Stimulated activated CD4-positive, alpha-beta T cell treated with anti-CD3 and anti-CD28 coated beads, Interleukin-2, amount 100 ng/mL, for 48 hours (primary cell): ENCODE measurements at places on chromosomes 4 and X.

DNA sequence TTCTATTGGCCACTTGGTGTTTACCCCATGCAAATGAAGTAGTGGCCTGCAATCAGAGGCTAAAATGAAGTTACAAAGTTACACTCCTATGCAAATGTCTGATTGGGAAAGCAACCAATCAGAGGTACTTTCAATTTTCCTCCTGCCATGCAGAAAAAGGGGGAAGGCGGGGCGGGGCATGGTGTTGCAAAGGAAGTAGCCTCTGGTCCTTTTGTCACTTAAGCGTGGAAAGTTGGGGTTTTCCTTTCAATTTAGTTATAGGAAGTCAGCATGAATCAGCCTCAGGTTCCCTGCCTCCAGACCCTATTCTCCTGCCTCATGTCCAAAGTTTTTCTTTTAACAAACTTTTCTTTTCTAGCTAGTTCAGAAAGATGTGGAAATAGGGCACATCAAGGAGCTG, 69.3 kb downstream of the GPC4 start:
- no peak for DNase-seq

DNA sequence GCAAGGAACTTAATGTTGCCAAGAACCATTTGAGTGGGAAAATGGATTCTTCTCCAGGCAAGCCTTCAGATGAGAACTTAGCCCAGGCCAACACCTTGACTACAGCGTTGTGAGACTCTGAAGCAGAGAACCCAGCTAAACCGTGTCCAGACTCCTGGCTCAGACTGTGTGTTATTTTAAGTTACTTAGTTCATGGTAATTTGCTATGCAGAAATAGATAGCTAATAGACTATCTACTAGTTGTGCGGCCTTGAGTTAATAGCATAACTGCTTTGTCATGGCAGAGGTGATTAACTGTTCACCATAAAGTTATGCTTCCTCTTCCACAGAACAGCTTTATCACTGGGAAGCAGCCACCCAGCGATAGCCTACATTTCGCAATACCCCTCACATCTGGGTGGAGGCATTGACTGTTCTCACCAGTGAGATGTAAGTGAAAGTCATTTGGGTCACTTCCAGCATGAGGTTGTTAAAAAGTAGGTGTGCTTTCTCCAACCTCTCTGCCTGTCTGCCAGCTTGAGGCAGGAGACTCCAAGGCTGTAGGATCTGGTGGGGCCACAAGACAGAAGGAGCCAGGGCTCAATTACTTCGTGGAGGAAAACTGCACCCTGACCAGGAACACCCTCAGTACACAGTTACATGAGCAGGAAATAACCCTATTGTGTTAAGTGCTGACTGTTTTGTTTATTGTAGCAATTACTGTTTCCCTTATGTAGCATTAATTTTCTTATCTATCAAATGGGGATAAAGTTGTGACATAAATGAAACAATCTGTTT, 94.2 kb downstream of the GPAT3 start:
- no peak for DNase-seq

DNA sequence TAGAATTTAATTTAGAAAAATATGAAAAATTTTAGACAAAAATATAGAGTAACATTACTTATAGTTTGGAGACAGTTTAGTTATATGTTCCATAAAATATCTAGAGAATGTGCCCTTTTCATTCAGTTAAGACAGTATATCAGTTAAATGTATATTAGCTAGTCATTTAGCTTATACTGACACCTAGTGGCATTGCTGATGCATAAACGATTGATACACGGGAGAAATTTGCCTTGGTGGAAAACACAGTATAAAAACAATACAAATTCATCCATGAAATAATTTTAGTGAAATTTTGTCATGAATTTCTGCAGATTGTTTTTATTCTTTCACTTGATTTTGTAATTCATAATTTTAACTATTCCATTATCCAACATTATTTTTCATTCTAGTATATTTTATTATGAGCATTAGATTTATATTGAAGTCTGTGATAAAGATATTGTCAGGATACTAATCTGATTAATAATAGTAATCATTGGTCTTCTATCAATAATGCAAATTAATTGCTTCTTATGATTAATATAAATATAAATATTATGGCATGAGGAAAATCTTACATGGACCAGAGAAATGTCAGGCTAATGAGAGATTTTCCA, 219.0 kb downstream of the TLL1 start:
- DNase-seq: no peak

GRCh38 chr4:123283371-123283895, 113.2 kb upstream of the SPRY1 start:
- no peak for DNase-seq

- no peak for DNase-seq
Observed at GRCh38 chrX:42934020-42934726, 156.2 kb upstream of the PPP1R2C start.

DNA sequence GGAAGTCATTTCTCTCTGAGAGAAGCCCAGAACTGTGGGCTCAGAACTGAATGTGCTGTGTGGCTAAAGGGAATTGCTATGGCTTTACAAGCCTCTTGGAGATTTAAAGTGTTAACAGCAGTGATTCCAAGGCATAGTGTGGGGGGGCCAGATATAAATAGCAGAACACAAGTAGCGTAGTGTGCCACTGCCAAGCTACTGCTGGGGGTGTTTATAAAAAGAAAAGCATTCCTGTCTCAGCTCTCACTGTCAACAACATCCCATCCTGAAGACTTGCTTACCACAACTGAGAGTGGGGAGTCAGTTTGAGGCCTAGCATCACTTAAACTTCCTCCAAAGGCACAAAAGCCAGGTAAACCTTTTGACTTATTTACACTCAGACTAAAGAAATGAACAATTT, at the start of gene ART3:
Gene ART3, plus strand, starts transcription at position 242 of the 400 bp plus-strand sequence. CDS start 1,181 bp downstream, outside the sequence.
- no peak for DNase-seq

DNA sequence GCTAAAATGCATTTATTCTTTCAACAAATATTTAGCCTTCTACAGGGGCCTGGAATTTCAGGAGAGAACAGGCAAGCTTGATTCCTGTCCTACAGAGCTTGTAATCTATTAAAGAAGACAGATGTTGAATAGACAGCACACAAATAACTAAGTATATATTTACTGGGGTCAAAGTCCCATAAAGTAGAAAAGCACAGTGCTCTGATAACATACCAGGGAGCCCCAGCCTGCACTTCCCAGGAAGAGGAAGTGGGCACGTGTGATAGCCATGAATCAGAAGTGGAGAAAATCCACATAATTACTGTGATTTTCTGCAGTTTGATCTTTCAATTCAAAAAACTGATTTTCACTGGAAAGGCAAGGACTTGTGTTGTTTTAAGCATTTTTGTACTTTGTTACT, 129.1 kb downstream of the EGF start:
- no peak for DNase-seq

DNA sequence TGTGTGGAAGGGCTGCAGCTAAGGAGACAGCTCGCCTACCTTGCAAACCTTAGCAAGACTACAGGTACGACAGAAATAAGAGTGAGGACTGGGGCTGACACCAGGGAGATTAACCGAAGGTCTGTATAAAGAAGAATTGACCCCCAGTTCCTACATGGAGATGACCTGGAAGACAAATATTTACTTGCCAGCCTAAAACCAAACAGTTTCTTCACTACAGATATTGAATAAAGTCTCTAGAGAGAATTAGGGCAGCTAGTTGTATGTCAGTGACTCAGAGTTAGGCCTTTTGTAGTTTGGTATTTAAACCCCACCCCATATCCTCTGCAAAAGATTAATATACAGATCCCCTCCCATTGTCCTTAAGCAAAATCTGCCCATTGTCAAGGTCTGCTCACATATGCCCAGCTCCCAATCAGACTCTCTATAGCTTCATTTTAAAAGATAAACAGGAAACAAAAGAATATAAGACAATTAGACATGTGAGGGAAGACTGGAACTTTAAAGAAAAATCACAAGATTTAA, 28.1 kb upstream of the FRMPD3 start:
- no peak for DNase-seq

DNA sequence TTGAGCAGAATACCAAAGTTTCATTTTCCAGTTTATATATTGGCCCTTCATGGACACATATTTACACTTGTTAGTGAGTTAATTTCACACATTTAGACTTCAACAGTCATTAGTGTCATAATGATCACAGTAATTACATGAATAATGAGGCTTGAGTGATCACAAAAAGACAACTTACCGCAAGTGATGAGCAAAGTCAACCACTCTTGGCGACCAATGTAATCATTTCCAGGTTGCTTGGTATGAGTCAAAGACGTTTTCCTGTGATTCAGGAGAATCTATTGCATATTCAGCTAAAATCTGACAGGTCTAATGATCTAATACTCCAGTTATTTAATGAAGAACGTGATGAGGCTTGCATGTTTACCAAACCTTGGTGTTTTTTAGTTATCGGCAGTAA, 407.9 kb upstream of the TENM3 start:
- no peak for DNase-seq

DNA sequence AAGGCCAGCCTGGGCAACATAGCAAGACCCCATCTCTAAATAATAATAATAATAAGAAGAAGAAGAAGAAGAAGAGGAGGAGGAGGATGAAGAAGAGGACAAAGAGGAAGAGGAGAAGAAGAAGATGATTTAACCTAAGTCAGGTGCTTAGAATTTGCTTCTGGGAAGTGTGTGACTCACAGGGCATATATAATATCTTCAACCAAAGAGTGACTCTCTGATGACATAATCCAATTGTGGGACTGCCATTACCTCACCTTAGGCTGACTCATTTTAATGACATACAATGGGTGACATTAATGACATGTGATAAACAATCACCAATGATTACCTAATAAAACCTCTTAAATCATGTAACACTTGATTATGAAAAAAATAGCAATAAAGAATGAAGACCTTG, 32.7 kb upstream of the MBTPS2 start:
- no peak for DNase-seq

GRCh38 chr4:168847771-168848502, 162.1 kb downstream of the CBR4 start:
- no peak for DNase-seq

DNA sequence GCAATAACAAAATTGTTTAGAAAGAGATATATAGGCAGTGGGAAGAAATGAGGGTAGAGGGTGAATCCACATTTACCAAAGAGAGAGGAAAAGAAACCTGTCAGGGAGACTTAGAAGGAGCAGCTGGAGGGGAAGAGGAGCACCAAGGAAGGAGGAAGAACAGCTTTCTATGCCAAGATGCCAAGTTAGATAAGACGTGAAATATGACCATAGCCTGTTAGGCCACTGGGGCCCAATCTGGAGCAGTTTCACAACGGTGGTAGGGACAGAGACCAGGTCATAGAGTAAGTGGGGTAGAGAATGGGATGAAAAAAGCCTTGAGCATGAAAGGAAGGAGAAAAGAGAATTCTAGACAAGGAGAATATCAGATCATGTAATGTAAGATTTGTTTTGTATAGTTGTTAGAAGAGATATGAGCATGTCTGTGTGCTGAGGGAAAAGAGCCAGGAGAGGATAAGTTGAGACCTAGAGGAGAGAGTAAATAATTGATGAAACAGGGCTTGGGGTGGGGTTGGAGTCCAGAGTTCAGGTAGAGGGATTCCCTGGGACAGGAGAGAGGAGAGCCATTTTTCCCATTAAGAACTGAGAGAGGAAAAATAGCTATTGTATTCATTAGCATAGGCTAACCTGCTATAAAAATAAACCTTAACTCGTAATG, 4.4 kb upstream of the SOWAHB start:
- DNase-seq: no peak

GRCh38 chr4:76744241-76744921, 153.6 kb downstream of the SOWAHB start:
- DNase-seq: no peak

- DNase-seq: no peak
Observed at GRCh38 chr4:71212216-71212615, 126.6 kb upstream of the SLC4A4 start.

DNA sequence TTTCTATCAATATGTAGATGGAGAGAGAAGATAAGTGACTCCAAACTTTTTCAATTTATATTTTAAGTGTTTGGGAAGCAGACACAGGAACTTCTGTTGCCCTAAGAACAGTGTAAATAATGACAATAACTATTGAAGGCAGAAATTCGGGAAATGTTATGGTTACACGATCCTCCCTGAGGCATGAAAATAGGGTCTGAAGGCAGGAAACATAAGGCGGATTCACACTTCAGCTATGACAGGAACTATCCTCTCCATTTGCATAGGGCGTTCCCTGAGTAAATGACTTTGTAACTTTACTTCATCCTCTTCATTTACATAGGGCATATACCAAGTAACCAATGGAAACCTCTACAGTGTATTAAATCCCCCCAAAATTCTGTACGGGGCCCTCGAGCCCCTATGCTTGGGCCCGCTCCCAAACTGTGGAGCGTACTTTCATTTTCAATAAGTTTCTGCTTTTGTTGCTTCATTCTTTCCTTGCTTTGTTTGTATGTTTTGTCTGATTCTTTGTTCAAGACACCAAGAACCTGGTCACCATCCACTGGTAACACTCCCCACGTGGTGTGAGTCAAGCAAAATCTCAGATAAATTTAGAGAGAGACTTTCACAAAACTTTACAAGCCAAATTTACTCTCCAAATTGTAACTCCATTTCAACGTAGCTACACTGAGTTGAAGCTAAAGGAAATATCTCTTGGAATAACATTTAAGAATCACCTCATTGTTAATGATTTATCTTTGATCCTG, 2504.3 kb downstream of the ARAP2 start:
- DNase-seq: no peak

DNA sequence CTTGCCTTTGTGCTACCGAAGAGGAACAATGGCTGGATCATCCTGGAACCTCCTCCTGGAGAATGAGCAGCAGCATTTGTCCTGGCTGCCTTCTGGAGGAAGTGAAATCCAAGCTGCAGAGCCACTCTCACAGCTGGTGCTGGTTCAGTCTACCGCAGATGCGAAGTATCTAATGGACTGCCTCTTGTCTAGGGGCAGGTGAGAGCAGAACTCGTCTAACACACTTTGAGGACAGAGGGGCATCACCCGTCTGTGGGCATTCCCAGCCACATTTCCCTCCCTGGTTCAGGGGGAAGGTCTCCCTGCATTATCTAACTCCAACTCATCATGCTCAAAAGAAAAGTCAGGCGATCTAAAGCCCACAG, 338.2 kb upstream of the GATB start:
- no peak for DNase-seq

- no peak for DNase-seq
Observed at GRCh38 chr4:134308910-134309309, 107.3 kb upstream of the PABPC4L start.

DNA sequence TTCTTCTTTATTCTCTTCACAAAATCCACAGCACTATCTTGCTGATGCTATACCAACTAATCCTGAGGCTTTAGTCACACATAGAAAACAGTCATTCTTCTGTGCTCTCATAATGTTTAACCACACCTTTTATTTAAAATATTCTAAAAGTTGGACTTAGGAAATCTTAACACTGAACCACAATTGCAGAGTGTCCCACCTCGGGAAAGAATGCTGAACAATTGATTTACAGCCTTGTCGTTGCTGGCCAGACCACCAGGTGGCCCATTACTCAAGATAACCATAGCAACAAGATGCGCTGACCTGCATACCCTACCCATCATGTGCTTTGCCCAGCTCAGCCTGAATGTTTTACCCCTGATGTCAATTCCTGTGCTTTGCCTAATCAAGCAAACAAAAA, 100.8 kb downstream of the ARSJ start:
- DNase-seq: no peak

- no peak for DNase-seq
Observed at GRCh38 chr4:121375262-121375661, 5.6 kb downstream of the QRFPR start.
